ENCODE measurements at places on chromosomes 2 and 18.

- DNase-seq: no peak
Observed at GRCh38 chr2:208253600-208254117, 1.2 kb downstream of the IDH1 start.

DNA sequence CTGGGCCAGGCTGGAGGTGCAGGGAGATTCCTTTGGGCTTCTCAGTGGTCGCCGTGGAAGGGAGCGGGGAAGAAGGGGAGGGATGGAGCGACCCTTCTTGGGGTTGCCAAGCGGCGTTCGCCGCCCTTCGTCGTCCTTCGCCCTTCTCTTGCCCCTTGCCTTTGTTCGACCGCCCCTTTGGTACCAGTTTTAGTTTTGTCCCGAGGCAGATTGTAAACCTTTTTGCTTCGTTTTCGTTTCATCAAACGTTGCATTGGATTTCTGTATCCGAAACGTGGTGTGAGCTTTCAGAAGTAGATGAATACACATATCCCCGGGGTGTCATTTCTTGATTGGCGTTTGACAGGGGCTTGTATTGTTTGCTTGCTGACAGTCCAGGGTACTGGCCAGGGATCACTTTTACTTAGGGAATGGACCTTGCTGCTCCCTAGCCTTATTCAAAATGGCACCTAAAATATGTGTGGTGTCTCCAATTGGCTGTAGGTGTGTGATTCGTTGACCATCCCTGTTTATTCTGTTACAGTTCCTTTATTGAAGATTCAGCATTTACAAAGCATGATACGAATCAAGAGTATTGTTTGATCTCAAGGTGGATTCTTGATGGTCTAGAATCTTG, 788 bp downstream of the USP14 start:
- DNase-seq: no peak

DNA sequence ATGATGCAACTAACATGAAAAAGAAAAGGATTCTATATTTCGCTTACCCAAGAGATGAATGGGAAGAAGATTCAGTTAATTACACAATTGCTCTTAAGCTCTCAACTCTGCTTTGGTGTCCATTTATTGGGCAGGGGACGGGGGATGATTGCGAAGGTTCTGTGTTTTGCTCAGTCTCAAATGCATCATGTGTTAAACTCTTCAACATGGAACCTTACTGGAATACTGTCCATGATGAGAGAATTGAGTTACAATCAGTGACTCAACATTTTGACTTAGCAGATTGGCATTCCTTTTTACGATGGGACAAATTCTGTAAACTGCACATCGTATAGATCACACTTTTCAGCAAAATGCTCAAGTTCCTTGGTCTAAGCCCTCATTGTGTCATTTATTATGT, 135.6 kb downstream of the RBMS1 start:
- DNase-seq: no peak

DNA sequence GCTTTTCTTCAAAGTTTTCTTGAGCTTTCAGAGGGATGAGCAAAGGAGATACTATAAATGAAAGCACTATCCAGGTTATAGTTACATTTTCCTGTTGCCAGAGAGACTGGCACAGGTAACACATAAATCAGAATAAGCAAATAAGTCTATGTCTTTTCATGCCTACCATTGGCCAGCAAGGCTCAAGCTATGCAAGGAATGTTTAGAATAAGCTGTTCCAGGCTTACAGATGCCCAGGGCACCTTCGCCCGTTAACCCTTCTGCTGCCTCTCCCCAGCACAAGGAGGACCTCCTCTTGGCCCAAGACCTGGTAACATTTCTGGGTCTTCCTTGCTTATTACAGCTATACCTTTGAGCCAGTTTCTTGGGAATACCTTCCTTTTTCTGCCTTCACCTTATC, 233.7 kb upstream of the MEIS1 start:
- DNase-seq: no peak

Data from SIG-M5 (cell line).